ENCODE measurements at places on chromosomes 5 and 9.

GRCh38 chr9:87529671-87530070, 32.0 kb downstream of the DAPK1 start:
- no peak for DNase-seq

GRCh38 chr5:15897656-15898055, 281.9 kb downstream of the MARCHF11 start:
- no peak for DNase-seq

GRCh38 chr9:35108946-35109575, 6.1 kb upstream of the STOML2 start:
- no peak for DNase-seq

- DNase-seq: no peak
These were observed 60.7 kb downstream of the BHMT start for GRCh38 chr5:79172269-79172668.

DNA sequence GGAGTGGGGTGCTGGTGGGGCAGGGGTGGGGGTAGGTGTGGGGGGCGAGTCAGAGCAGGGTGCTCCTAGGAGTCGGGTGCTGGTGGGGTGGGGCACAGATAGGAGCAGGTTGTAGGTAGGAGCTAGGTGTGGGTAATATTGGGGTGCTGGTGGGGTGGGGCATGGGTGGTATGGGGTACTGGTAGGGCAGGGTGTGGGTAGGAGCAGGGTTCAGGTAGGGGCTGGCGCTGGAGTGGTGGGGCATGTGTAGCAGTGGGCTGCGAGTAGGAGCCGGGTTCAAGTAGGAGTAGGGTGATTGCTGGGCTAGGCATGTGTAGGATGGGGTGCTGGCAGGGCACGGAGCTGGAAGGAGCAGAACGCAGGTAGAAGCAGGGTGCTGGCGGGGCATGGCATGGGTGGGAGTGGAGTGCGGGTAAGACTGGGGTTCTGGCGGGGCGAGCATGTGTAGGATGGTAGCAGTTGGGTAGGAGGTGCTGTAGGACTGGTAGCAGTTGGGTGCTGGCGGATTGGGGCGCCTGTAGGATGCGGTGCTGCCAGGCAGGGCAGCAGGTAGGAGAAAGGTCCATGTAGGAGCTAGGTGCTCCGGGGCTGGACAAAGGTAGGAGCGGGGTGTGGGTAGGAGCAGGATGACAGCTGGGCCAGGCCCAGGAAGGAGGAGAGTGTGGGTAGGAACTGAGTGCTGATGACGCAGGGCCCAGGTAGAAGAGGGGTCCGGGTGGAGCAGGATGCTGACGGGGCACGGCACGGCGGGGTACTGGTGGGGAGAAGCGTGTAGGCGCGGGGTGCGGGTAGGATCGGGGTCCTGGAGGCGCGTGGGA, 105.5 kb upstream of the SIMC1 start:
- DNase-seq: no peak

DNA sequence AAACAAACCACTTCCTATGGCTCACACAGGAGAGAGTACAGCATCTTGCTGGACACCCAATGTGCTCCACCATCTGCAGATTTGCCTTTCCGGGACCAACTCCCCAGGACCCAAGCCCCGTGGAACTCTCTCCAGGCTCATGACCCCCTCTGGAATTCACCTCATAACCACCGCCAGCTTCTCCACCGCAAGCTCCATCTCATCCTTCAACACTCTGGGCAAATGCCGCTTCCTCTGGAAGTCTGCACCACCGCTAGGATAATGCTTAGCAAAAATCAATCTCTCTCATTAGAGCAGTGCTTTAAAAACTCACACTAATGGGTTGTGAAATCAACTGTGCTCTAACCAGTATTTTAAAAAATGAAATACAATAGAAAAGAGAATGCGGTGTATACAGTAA, 150.0 kb downstream of the COL23A1 start:
- no peak for DNase-seq

- DNase-seq: no peak
These were observed 181.8 kb upstream of the PITX1 start for GRCh38 chr5:135215617-135216470.

DNA sequence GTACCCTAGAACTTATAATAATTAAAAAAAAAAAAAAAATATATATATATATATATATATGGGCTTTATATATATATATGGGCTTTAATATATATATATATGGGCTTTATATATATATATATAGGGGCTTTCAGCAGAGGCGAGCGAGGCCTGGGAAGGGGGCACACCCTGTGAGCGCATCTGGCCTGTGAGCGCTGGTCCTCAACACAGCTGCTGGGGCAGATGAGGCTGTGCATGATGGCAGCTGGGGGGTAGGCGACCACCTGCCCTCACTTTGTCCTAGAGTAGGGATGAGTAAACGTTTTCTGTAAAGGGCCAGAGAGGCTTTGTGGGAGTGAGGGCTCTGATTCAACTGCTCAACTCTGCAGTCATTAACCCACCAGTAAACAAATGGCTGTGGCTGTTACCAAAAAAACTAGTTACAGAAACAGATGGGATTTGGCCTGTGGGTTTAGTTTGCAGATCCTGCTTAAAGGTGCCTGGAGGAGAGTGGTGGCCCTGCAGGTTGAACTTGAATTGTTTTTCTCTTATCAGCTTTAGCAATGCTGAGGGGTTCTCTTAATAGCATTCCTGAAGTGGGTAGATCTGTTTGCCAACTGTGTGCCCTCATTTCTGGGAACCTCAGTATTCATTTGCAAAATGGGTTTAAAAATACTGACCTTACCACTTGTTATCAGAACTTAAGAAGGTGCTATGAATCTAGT, 88.1 kb upstream of the EPB41L4B start:
- no peak for DNase-seq

DNA sequence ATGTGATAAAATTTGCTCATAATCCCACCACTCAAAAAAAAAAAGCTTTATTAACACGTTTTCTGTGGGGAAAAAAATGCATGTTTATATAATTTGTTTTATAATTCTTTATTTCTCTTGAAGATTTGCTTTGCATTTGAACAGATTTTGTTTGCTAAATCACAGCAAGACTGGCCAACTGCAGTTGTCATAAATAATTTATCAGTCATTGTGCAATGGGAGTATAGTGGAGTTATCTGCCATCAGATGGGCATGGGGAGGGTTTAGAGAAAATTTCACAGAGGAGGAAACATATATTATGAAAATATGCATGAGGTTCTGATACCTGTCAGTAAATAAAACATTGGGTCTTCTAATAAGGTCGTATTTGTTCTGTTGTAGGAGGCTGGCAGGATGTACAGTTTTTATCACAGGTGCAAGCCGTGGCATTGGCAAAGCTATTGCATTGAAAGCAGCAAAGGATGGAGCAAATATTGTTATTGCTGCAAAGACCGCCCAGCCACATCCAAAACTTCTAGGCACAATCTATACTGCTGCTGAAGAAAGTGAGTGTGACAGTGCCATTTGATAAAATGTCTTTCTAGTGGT, 23.8 kb downstream of the HSDL2 start:
- DNase-seq: no peak

- DNase-seq: peak; percentile 10
These were observed 49.9 kb downstream of the FGF18 start for GRCh38 chr5:171469326-171469725.

DNA sequence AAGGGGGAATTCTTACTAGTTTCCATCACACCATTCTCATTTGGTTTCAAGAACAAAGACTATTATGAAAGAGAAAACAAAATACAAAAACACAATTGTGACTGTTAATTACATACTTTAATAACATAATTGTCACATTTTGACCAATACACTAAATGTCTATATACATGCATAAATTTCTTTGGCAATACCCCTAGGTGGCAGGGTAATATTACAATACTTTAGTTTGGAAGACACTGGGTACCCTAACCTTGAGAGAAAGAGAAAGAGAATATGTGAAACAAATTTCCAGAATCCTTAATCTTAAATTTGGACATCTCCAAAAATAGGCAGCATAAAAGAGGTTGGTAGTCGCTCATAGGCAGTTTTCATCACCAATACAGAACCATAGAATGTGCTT, 619.6 kb upstream of the ADAMTS16 start:
- no peak for DNase-seq

GRCh38 chr5:83440826-83441225, 30.7 kb upstream of the VCAN start:
- no peak for DNase-seq

- no peak for DNase-seq
These were observed 18.6 kb downstream of the MED10 start for GRCh38 chr5:6359555-6360322.

DNA sequence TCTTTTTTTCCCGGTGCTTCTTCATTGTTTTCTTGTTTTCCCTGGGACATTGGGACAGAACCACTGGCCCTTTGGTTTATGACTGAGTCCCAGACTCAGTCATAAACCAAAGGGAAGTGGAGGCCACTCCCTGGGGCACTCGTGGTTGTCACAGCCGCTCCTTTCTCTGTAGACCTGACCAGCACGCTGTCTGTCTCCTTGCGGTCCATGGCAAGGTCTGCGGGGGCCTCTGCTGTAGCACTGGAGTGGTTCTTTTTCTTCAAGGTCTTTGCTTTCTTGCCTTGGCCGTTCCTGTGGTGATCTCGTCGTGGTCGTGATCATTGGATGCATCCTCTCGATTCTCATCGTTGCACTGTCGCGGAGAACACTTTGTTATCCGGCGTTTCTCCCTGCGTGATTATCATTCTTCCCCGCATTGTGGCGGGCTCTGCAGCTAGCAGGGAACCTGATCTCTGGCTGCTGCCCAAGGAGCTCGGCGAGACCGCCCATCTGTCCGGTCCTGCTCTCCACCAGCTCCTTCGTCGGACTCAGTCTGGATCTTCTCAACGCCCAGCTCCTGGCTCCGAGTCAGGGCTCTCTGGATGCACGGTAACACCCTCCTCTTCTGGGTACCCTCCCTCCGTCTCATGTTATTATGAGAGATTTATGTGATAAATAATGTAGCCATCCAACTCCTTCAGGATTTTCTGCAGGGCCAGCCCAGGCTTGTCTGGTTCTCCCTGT, 43.5 kb upstream of the MPDZ start:
- DNase-seq: no peak

- DNase-seq: no peak
These were observed 70.7 kb downstream of the CETN3 start for GRCh38 chr5:90338712-90339372.

GRCh38 chr9:136754626-136755301, 3.3 kb downstream of the LCN8 start:
- DNase-seq: peak; percentile 23

DNA sequence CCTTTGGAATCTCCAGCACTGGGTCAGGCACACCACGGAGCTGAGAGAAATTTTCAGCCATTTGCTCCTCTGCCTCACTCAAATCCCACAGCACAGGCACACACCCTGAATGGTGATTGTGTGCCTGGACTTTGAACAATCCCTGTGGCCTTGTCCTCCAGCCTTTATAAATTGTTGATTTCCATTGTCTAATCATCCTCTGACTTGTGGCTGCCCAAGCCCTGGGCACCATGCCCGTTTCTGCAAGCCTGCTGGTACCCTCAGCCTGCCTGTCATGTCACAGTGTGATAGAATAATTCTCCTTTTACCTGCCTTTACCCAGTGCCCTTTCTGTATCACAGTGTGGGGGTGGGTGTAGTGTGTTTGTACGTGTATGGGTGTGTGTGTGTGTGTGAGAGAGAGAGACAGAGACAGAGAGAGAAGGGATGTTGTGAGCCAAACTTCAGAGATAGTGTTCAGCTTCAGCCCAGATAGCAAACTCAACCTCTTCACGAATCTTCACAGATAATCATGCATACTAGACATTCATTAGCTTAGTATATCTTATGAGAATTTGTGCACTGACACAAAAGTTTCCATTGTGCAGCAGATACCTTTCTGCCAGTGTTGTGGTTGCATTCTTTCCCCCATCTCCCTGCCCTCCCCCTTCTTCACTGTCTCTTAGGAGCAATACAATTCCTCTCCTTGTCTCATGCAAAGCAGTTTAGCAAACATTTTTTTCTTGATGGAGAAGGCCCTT, 27.8 kb upstream of the SLC44A1 start:
- no peak for DNase-seq
